Type B pancreatic cell (in vitro differentiated cells): ENCODE measurements at places on chromosomes 7 and 10.

- no peak for DNase-seq
Observed at GRCh38 chr7:128148676-128149075, 92.4 kb upstream of the LEP start.

DNA sequence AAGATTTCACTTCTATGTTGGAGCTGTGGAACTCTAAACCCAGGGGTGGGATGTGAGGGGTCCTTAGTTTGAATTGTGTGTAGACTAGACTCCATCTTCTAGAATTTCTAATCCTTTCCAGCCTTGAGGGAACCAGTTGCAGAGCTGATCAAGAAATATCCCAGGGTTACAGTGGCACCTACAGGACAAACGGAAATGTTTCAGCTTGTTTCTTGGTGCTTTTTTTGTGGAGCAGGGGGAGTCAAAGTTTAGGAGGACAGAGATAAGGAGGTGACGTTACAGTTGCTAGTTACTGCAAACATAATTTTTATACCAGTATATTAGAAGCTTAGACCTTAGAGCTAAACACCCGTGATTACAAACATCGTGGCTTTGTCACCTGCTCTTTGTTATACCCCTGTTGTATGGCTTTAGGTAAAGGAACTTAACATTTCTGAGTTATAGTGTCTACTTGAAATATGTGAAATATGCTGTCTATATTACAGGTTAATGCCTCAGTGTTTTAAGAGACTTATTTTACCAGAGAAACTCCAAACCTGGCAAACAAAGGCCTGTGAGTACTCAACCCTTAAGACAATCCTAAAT, 84.5 kb upstream of the DYNC1I1 start:
- DNase-seq, result no peak

DNA sequence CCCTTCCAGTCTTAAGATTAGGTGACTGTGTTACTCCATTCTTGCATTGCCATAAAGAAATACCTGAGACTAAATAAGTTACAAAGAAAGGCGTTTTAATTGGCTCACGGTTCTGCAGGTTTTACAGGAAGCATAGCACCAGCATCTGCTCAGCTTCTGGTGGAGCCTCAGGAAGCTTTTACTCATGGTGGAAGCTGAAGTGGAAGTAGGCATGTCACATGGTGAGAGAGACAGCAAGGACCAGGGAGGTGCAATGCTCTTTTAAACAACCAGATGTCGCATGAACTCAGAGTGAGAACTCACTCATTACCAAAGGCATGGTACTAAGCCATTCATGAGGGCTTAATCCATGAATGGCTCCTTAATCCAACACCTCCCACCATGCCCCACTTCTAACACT, 34.0 kb upstream of the TMEM273 start:
- no peak for DNase-seq

DNA sequence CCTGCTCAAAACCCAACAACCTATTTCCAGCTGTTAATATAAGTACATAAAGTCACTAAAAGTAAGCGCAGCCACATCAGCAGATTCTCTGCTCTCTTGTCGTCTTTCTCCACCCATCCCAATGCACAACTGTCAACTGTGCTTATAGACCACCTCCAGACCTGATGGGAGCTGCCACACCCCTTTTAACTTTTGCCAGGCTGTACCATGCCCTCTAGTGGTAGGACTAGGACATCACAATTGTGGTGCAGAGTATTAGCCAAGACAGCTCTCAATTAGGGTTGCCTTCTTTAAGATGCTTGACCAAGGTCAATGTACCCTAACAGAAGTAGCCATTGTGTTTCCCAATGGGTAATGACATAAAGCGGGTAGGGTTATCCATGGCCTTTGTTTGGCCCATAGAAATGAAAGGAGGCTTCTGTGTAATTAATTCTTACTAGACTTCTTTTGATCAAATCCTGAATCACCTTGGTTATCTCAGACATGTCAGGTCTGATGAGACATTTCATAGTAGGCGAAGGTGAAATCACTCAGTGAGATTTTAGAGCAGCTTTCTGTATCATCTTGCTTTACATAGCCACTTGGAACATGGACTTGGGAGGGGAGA, 68.1 kb downstream of the SCRN1 start:
- no peak for DNase-seq

GRCh38 chr7:47914717-47915615, 33.3 kb downstream of the PKD1L1 start:
- DNase-seq, result no peak

DNA sequence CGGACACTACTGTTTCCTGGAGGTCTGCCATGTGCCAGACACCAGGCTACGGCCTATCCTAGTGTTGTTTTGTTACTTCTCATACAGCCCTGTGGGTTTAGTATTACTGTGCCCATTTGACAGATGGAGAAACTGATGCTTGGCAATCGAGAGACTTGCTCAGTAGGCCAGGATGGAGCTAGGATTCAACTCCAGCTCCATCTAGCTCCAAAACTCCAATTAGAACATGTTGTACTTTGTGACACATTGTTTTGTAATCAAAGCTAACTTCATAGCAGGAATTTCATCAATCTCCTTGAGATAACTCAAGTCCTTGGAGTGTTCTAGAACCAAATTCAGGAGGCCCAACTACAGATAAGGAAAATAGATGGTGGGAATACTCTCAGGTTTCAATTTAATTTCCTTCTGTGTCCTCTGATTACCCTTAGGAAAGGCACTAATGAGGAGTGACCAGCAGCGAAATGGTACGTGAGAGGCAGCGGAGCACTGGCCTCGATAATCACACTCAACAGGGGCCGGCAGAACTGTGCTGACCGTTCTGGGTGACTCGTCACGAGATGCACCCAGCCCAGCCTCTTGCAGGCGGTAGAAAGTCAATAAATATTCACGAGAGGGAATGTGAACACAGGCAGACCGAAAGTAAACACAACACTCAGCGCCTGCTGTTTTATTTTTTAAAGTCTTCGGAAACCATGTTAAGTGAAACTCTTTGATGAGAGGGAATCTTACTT, 269.6 kb upstream of the NEBL start:
- DNase-seq, result no peak

- DNase-seq, result no peak
Observed at GRCh38 chr10:126350216-126350992, 37.9 kb downstream of the ADAM12 start.

DNA sequence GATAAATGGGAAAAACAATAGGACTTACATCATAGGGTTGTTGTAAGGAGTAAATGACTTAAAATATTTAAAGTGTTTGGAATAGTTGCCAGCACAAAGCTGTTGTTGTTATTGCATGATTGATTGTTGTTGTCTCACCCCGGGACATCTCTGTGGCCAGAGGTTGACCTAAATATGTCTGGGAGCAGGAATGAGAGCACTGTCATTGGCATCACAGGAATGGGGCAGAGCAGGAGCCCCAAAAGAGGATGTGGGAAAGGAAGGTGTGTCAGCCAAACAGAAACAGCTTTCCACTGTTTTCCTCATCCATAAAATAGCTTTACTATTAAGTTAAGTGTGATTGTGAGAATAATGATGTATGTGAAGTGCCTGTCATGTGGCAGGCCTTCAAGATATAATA, 121.6 kb downstream of the TMEM168 start:
- DNase-seq, result no peak

DNA sequence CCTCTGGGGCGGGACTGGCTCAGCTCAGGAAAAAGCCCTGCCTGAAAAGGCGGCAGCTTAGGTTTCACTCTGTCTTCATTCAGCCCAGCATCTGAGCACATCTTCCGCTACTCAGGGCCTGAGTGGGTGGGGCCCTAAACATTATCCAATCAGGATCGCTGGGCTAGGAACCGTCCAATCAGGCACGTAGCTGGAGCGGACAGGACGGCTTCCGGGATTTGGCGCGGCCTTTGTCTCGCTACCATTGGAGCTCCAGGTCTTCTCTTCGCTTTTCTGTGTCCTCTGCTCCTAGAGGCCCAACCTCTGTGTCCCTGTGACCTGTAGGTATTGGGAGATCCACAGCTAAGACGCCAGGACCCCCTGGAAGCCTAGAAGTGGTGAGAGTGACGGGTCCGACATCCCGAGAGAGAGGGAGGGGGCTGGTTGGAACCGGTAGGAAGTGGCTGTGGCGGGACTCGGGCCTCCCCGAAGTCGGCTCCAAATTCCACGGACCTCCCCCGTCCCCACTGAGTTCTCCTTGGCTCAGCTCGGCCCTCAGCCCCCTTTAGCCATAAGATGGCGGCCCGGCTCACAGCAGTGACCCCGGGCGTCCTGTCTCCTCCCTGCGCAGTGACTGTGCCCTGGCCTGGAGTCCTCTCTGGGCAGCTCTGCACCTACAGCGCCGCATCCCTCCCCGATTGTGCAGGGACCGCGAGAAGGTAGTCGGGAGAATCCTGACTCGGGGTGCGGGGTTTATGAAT, 99.1 kb downstream of the ZNF680 start:
- no peak for DNase-seq

DNA sequence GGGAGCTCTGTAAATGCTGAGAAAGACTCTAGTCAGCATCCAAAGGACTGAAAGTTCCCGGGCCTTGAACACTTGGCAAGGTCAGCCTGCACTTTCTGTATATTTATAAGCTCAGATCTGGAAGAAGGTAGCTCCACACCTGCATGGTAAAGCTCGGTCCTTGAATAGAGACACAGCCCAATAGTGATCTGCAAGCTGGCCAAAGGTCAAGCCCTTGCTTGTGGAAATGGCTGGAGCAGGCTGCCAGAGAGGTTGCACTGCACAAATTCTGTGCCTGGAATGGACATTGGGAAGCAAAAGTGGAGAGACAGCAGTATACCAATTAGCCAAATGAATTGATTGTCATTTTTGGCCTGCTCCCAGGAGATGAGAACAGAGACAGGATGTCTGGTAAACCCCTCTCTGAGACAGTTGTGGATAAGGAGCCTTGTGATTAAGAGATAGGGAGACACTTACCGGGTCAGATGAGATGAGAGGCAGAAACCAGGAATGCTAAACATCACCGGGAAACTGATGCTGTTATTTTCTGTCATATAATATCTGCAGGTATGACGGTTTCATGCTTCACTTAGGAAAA, 8.0 kb upstream of the FRA10AC1 start:
- DNase-seq, result no peak

- DNase-seq, result no peak
Observed at GRCh38 chr7:2863461-2864066, 19.5 kb upstream of the GNA12 start.

DNA sequence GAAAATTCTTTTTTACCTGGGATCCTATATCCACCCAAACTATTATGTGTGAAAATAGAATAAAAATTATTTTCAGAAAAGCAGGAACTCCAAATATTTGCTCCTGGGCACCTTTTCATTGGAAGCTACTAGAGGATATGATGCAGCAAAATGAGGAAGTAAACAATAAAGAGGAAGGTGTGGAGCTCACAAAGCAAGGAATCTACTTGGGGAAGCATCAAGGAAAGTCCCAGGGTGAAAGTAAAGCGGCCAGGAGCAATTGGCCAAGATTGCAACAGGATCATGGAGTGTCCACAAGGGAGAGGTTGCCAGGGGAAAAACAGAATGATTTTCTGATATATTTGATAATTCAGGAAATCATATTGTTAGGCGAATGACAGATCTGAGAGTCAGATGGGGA, 80.8 kb downstream of the CARD11 start:
- no peak for DNase-seq

- DNase-seq, result no peak
Observed at GRCh38 chr7:35029311-35029710, 8.0 kb downstream of the DPY19L1 start.

DNA sequence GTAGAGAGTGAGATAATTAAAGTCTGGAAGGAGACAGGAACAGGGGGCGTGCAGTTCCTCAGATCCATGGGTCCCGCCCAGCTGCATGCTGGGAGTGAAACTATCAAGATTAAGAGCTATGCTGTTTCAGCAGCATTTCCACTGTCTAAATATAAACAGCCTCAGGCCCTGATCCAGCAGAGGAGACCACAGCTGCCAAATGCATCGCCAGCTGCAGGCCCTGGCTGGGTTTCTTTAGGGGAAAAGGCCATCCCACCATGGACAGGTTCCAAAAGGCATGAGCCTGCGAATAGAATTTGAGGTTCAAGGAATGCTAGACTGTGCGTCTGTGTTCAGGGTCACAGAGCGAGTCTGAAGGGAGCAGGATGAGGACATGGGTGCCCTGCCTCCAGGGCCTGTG, 411.4 kb downstream of the PAXIP1 start:
- DNase-seq, result no peak

GRCh38 chr7:10655031-10655430, 318.6 kb upstream of the PHF14 start:
- no peak for DNase-seq

GRCh38 chr10:105745596-105746148, 1104.6 kb downstream of the SORCS3 start:
- DNase-seq, result no peak

GRCh38 chr7:116576350-116577319, 51.8 kb downstream of the CAV1 start:
- DNase-seq, result no peak

GRCh38 chr7:987909-988308, 4.9 kb downstream of the CYP2W1 start:
- no peak for DNase-seq

DNA sequence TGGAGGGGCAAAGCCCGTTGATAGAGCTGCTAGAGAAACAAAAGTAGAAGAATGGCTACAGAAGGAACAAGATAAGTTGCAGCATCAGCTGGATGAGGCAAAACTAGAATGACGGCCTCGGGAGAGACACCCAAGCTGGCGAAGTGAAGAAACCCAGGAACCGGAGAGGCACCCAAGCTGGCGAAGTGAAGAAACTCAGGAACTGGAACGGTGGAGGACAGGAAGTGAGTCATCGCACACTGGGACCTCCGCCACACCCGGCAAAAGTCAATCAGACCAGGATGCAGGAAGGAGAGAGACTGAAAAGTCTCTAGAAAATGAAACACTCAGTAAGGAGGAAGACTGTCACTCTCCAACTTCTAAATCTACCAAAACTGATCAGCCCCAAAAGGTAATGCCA, 133.0 kb upstream of the NEBL start:
- DNase-seq, result no peak

GRCh38 chr7:121151774-121152221, 163.3 kb downstream of the CPED1 start:
- DNase-seq, result no peak

DNA sequence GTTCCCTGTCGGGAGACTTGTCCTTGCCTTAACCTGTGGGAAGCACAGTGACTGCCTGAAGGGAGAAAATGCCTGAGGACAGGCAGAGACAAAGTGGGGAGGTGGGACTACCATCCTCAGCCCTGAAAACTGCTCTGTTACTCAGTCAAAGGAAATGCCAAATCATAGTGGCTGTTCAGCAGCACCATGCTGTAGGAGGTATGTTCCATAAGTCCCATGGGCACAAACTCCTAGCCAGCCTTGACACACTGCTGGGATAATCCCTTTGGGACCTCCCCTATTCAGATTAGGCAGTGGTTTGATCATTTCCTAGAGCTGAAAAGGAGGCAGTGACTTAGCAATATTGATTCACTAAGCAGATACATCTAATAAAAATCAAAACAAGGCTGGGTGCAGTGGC, 80.1 kb downstream of the MCU start:
- DNase-seq, result no peak

DNA sequence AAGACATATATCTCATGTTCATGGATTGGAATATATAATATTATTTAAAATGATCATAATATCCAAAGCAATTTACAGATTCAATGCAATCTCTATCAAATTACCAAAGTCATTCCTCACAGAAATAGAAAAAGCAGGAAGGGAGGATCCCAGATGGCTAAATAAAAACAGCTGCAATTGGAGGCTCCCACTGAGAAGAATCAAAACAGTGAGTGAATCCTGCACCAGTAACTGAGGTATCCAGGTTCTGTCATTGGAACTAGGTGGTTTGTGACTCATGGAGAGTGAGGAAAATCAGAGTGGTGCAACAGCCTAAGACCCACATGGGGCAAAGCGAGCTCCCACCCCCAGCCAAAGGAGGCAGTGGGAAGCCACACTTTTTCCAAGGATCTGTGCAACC, 128.4 kb downstream of the MTERF1 start:
- no peak for DNase-seq
